ENCODE measurements at places on chromosomes 1 and 21. TPM values are rescaled to one million over a fixed set of nuclear protein-coding genes. Genes with fewer than 3 reads are reported as not detected.

- H3K27ac ChIP-seq, result peak overlapping the region; percentile 55
- no peak overlapping the region for H3K4me3 ChIP-seq
- H3K4me1 ChIP-seq, result peaks cover 6% of the 10 kb centered on the region
- H3K27me3 ChIP-seq, result no peaks in the 10 kb centered on the region
- DNase-seq, result no peak
- no peaks in the 10 kb centered on the region for H3K36me3 ChIP-seq
Measured at GRCh38 chr1:218664385-218665170, 319.4 kb downstream of the TGFB2 start.

DNA sequence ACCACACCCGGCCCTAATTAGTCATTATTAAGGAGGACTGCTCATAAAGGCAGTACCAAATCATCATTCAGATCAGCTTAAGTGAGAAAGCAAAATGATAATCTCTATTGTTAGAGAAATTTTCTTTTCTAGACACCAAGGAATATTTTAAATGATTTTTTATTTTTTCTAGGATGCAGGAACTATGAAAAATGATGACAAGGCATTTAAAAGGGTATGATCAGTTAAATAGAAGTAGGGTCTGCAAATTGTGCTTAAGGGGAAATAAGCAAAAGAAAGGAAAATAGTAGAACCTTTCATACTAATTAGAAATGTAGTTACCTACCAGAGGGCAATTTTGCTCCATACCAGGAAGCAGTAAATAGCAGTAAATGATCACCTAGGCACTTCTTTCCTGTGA, 21.6 kb upstream of the TEKT2 start:
- H3K36me3 ChIP-seq, result peaks cover 11% of the 10 kb centered on the region
- H3K27me3 ChIP-seq, result no peaks in the 10 kb centered on the region
- no peak overlapping the region for H3K4me3 ChIP-seq
- no peaks in the 10 kb centered on the region for H3K4me1 ChIP-seq

GRCh38 chr1:218108034-218108433, 177.1 kb upstream of the RRP15 start:
- no peaks in the 10 kb centered on the region for H3K4me1 ChIP-seq
- no peaks in the 10 kb centered on the region for H3K36me3 ChIP-seq
- H3K27me3 ChIP-seq, result no peaks in the 10 kb centered on the region
- DNase-seq, result no peak

DNA sequence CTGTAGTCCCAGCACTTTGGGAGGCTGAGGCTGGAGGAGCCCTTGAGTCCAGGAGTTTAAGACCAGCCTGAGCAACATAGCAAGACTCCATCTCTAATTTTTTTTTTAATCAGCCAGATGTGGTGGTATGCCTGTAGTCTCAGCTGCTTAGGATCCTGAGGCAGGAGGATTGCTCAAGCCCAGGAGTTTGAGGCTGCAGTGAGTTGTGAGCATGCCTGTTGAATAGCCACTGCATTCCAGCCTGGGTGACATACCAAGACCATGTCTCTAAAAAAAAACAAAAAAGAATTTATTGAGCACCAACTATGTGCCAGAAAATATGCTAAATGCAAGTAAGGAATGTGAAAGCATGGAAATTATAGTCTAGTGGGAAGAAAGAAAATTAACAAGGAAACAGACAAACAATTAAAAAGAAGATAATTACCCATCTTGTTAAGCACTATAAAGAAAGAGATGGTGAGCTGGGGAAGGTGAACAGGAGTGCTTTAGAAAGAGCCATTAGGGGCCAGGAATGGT, 104.0 kb upstream of the ZNF678 start:
- H3K27ac ChIP-seq, result no peak overlapping the region
- H3K4me1 ChIP-seq, result no peaks in the 10 kb centered on the region
- no peaks in the 10 kb centered on the region for H3K36me3 ChIP-seq
- DNase-seq, result no peak
- no peak overlapping the region for H3K4me3 ChIP-seq

GRCh38 chr1:20723537-20724363, 5.9 kb upstream of the KIF17 start:
- H3K27ac ChIP-seq, result no peak overlapping the region
- no peaks in the 10 kb centered on the region for H3K36me3 ChIP-seq

GRCh38 chr1:5993556-5994491, 1.6 kb upstream of the NPHP4 start:
- H3K27me3 ChIP-seq, result peaks cover 7% of the 10 kb centered on the region
- H3K36me3 ChIP-seq, result peaks cover 4% of the 10 kb centered on the region
- peak overlapping the region; percentile 99 for H3K4me3 ChIP-seq
- H3K27ac ChIP-seq, result peak overlapping the region; percentile 96
- DNase-seq, result no peak
- peaks cover 29% of the 10 kb centered on the region for H3K4me1 ChIP-seq

DYNLT4 gene
- not detected for total RNA-seq

CEP104 gene
- 30.7 TPM for total RNA-seq

DNA sequence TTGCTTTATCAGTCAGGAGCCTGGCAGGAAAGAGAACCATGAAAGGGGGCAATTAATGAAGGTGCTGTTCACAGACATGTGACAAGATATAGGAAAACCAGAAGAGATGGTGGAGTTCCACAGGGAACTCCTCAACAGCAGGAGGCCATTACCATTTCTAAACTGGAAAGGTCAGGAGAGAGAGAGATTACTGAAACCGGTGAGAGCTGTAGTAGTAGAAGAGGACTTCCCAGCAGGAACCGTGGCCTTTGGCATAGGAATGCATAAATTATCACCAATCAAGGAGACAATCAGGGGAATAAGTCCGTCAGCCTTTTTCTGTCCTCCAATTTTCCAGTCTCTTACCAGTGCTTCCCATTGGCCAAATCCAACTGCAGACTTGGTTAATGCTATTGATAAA, 23.0 kb upstream of the ABCD3 start:
- no peaks in the 10 kb centered on the region for H3K27me3 ChIP-seq
- no peaks in the 10 kb centered on the region for H3K4me1 ChIP-seq
- no peak for DNase-seq
- no peak overlapping the region for H3K27ac ChIP-seq

GRCh38 chr1:14057640-14058039, 357.7 kb downstream of the PRDM2 start:
- no peaks in the 10 kb centered on the region for H3K27me3 ChIP-seq
- H3K4me1 ChIP-seq, result no peaks in the 10 kb centered on the region
- H3K4me3 ChIP-seq, result no peak overlapping the region
- H3K36me3 ChIP-seq, result no peaks in the 10 kb centered on the region

- H3K27ac ChIP-seq, result no peak overlapping the region
- no peaks in the 10 kb centered on the region for H3K27me3 ChIP-seq
- H3K4me3 ChIP-seq, result no peak overlapping the region
- DNase-seq, result no peak
Measured at GRCh38 chr1:215845234-215845891, 278.3 kb downstream of the KCTD3 start.

IL22RA1 gene
- not detected for total RNA-seq

- peak overlapping the region; percentile 3 for H3K27ac ChIP-seq
- no peak for DNase-seq
- no peaks in the 10 kb centered on the region for H3K36me3 ChIP-seq
- H3K27me3 ChIP-seq, result no peaks in the 10 kb centered on the region
- H3K4me1 ChIP-seq, result peaks cover 21% of the 10 kb centered on the region
Measured at GRCh38 chr1:5504364-5504740, 487.9 kb downstream of the NPHP4 start.

ICOSLG gene
- 3.5 TPM for total RNA-seq

GRCh38 chr1:212067787-212068186, 32.2 kb downstream of the DTL start:
- no peaks in the 10 kb centered on the region for H3K4me1 ChIP-seq
- H3K36me3 ChIP-seq, result no peaks in the 10 kb centered on the region
- no peak overlapping the region for H3K27ac ChIP-seq
- no peaks in the 10 kb centered on the region for H3K27me3 ChIP-seq
- DNase-seq, result no peak

CACHD1 gene
- total RNA-seq, result 20.7 TPM

DNA sequence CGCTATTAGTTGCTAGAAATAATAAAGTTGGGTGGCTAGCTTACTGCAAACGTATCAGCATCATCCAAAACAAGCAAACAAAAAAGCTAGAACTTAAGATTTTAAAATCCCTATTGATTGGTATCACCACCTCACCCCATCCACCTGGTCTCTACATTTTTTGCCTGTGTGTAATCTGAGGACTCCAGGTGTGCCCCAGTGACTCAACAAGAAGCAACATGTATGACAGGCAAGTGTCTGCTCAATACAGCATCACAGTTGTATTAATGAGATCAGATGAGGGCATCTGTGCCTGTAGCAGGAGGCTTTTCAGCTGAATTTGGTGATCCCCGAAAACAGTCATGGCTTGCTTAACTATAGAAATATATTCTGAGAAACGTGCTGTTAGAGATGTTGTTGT, 14.6 kb upstream of the PAPPA2 start:
- H3K4me3 ChIP-seq, result no peak overlapping the region
- H3K27me3 ChIP-seq, result no peaks in the 10 kb centered on the region
- no peaks in the 10 kb centered on the region for H3K36me3 ChIP-seq

GRCh38 chr1:57831624-57832023, 407.8 kb upstream of the DAB1 start:
- no peak for DNase-seq
- no peaks in the 10 kb centered on the region for H3K36me3 ChIP-seq
- H3K27me3 ChIP-seq, result no peaks in the 10 kb centered on the region
- no peaks in the 10 kb centered on the region for H3K4me1 ChIP-seq
- H3K4me3 ChIP-seq, result no peak overlapping the region

- no peaks in the 10 kb centered on the region for H3K27me3 ChIP-seq
- H3K27ac ChIP-seq, result peak within 1 kb of the TSS; percentile 73
- peaks cover 15% of the 10 kb centered on the region for H3K36me3 ChIP-seq
Measured at GRCh38 chr1:40476924-40477677, at the start of gene ZFP69. ZFP69 (plus strand) TSS chr1:40477290; CDS start chr1:40479362, 2,072 bp downstream.

DNA sequence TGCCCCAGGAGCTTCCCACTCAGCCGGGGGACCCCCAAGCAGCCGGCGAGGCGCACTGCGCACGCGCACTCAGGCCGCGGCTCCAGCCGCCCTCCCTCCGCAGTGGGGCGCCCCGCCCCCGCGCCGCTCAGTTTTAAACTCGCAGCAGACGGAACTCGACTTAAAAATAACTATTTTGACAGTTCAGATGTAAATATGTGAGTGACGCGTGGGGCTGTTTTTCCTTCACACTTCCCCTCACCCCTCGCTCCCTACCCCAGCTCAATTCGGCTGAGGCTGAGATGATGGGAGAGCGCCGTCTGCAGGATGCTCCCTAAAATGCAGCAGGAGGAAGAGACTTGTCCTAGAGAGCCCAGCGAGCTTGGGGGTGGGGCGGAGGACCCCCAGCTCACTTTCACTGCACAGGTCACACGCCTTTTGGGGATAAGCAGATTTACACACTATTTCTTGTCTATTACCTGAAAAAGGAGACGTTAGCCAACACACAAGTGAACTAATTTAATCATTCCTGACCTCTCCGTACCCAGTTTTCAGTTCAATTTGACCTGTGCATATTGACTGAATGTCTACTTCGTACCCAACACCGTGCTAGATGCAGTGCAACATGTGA, 8.9 kb upstream of the LEMD1 start:
- peak overlapping the region; percentile 54 for H3K4me3 ChIP-seq
- DNase-seq, result peak; percentile 71
- H3K36me3 ChIP-seq, result no peaks in the 10 kb centered on the region

GRCh38 chr21:33655588-33656221, 13.4 kb downstream of the ITSN1 start:
- peaks cover 41% of the 10 kb centered on the region for H3K4me1 ChIP-seq
- H3K4me3 ChIP-seq, result no peak overlapping the region
- no peaks in the 10 kb centered on the region for H3K27me3 ChIP-seq
- no peak for DNase-seq

OR10Z1 gene
- total RNA-seq, result not detected

SPATA1 gene
- total RNA-seq, result not detected

GRCh38 chr21:46179708-46180078, 4.6 kb downstream of the SPATC1L start:
- no peaks in the 10 kb centered on the region for H3K36me3 ChIP-seq
- no peak overlapping the region for H3K4me3 ChIP-seq
- H3K4me1 ChIP-seq, result peaks cover 24% of the 10 kb centered on the region
- no peak overlapping the region for H3K27ac ChIP-seq
- no peaks in the 10 kb centered on the region for H3K27me3 ChIP-seq
- no peak for DNase-seq

CCDC185 gene
- total RNA-seq, result not detected

GRCh38 chr1:115680730-115681111, 39.0 kb downstream of the VANGL1 start:
- H3K36me3 ChIP-seq, result peaks cover 35% of the 10 kb centered on the region
- no peak for DNase-seq
- no peaks in the 10 kb centered on the region for H3K27me3 ChIP-seq
- H3K4me1 ChIP-seq, result no peaks in the 10 kb centered on the region
- H3K27ac ChIP-seq, result no peak overlapping the region

- no peaks in the 10 kb centered on the region for H3K36me3 ChIP-seq
- H3K4me3 ChIP-seq, result no peak overlapping the region
- H3K4me1 ChIP-seq, result no peaks in the 10 kb centered on the region
- H3K27me3 ChIP-seq, result no peaks in the 10 kb centered on the region
- H3K27ac ChIP-seq, result no peak overlapping the region
Measured at GRCh38 chr1:75373542-75374159, 237.3 kb downstream of the SLC44A5 start.

DNA sequence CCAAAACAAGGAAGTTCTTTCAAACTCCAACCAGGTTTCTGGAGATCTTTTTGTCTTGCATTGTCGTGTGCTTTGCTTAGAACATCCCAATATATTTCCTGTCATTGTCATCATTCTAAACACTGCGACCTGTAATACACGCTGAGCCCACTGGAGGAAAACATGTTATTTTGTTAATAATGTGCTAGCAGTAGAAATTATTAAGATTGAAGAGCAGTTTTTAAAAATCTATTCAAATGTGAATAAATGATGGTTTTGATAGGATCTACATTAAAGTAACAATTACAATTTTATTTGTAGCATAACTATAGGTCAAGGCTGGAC, 268.5 kb downstream of the PTPRC start:
- no peak overlapping the region for H3K27ac ChIP-seq
- no peaks in the 10 kb centered on the region for H3K27me3 ChIP-seq
- no peaks in the 10 kb centered on the region for H3K36me3 ChIP-seq
- H3K4me3 ChIP-seq, result no peak overlapping the region
- DNase-seq, result no peak
